GM12864 (cell line): ENCODE measurements at places on chromosomes 12 and 14.
A peak's percentile ranks its signal among the peaks of the same experiment; 100 is the strongest.

DNA sequence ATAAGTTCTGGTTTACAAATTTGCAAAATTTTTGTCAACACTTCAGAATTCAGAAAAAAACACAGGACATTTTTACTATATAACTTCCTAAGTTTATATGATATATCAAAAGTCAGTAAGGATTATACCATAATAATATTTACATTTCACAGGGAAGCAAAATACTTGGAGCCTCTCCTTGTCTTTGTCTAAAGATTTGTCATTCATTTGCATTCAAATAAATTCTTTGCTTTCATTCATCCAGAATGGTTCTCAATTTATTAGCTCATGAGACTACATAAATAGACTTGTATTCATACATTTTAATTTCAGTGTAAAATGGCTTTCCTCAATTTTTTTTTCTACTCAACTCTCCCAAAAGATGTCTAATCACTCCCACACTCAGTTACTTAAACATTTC, 96.4 kb downstream of the SLC38A6 start:
- no peak for DNase-seq

GRCh38 chr12:27142101-27142721, 59.8 kb upstream of the C12orf71 start:
- DNase-seq = no peak

DNA sequence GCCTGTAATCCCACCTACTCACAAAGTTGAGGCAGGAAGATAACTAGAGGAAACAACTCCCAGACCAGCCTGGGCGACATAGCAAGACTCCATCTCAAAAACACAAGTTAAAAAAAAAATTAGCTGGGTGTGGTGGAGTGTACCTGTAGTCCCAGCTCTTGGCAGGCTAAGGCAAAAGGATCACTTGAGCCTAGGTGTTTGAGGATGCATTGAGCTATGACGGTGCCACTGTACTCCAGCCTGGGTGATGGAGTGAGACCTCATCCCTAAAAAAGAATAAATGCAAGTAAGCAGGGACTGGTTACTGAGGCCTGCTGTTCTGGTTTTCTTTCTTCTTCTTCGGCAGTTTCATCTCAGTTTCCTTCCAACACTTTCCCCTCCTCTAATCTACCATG, 7.4 kb downstream of the PTPN21 start:
- no peak for DNase-seq

- DNase-seq = no peak
Observed at GRCh38 chr14:89625731-89626232, 208.7 kb upstream of the FOXN3 start.

- DNase-seq = no peak
Observed at GRCh38 chr12:69608114-69608513, 2.6 kb downstream of the LRRC10 start.

DNA sequence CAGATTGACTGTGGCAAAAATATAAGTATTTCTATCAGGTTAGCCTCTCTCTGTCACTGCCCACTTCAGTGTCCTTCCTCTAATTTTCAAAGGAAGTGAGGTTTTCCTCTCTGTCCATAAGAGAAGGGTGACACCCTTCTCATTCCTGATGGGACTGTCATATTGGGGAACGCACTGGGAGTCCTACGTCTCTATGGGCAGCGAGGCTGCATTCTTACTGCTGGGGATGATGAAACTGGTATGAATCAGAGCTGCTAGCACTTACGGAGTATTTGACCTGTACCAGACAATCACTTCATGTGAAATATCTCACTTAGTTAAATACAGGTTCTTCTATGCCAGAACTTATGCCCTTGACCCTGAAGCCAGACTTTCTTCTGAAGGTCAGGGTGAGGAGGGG, 436.3 kb downstream of the DPF3 start:
- no peak for DNase-seq

DNA sequence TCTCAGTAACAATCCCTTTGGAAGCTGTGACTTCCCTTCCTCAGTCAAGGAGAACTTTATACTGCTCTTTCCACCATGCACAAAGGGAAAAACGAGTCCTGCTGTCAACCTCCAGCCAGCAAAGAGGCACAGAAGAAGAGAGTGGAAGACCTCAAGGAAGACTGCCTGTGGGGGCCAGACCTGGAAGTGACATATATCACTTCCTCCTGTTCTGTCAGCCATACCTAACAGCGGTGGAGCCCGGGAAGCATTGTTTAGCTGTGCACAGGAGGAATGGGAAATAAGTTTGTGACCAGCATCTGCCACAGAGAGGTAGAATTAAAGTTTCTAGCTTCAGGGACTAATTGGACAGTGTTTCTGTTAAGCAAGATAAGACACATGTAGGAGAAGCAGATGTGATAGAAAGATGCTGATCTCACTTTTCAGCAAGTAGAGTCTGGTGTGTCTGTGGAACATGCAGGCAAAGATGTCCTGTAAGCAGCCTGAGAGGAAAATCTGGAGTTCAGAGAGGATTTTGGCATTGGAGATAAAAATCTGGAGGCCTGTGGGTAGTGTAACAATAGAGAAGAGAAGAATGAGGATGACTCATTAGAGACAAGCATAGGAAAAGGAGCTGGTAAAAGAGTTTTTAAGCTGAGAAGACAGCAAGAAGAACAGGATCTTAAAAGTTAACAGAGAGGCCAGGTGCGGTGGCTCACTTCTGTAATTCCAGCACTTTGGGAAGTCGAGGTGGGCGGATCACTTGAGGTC, 141.6 kb upstream of the CPSF6 start:
- DNase-seq = no peak

- DNase-seq = no peak
Observed at GRCh38 chr12:63846238-63846967, 1.9 kb downstream of the SRGAP1 start.

DNA sequence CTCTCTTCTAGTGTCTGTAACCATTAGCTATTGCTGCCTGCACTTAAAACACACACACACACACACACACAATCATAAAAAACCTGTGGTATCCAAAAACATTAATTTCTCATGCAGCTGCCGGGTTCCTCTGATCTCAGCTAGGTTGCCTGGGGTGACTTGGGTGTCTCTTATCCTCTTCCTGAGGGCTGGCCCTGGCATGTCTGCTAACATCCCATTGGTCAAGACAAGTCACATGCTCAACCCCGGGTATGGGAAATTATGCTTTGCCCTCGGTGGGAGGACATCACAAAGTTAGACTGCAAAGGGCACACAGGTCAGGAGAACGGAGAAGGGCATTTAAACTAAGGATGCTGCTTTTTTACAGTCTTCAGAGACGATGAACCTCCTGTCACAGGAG, 55.7 kb downstream of the TRPV4 start:
- DNase-seq = peak; percentile 43

DNA sequence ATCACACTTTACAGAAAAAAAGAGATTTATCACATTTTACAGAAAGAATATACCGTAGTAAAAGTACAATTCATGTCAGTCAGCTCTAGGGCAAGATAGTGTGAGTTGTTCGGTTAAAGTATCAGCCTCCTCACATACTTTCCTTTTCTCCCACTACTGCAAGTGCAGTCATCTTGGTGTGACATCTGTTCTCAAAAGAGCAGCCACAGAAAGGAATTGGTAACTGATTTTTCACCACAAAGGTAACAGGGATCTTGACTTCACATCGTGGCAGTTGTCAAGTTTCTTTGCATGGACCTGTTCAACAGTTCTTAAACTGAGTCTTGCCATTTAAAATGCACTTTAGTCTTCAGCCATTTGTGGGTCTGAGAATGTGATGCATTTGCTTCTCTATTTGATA, 5.0 kb upstream of the E2F7 start:
- DNase-seq = no peak

GRCh38 chr14:37985826-37986470, 221.8 kb upstream of the SSTR1 start:
- DNase-seq = peak; percentile 3

DNA sequence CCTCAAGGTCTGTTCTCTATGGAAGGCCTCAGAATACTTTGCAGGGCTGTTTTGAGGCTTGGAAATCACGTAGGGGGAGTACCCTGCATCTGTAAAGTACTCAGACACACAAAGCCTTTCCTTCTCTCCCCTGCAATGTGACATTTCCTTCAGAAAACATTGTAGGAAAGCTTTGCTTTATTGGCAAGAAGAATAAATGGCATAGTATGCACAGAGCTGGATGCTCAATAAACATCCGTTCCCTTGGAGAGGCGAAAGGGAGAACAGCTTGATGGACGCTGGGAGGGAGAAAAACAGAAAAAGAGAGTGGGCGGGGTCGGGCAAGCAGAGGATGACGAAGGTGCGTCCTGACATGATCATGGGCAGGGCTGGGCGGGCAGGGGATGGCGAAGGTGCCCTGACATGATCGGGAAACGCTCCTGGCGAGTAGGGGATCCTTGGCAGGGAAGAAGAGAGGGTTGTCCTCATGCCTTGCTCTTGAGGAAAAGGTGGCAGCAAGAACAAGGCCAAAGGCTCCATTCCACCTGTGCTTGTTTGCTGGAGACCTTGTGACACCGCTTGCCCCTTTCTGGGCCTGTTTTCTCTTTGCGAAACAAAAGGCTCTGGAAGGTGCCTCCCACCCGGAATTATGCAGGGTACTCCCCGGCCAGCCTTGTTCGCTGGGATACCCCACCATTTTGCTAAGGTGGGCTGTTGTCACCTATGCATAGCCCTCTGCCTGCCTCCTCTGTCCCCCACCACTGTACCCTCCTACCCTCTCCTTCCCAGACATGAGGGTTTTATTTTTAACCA, 21.1 kb downstream of the IRF2BPL start:
- no peak for DNase-seq

GRCh38 chr12:131046813-131047788, 93.4 kb downstream of the ADGRD1 start:
- DNase-seq = no peak

DNA sequence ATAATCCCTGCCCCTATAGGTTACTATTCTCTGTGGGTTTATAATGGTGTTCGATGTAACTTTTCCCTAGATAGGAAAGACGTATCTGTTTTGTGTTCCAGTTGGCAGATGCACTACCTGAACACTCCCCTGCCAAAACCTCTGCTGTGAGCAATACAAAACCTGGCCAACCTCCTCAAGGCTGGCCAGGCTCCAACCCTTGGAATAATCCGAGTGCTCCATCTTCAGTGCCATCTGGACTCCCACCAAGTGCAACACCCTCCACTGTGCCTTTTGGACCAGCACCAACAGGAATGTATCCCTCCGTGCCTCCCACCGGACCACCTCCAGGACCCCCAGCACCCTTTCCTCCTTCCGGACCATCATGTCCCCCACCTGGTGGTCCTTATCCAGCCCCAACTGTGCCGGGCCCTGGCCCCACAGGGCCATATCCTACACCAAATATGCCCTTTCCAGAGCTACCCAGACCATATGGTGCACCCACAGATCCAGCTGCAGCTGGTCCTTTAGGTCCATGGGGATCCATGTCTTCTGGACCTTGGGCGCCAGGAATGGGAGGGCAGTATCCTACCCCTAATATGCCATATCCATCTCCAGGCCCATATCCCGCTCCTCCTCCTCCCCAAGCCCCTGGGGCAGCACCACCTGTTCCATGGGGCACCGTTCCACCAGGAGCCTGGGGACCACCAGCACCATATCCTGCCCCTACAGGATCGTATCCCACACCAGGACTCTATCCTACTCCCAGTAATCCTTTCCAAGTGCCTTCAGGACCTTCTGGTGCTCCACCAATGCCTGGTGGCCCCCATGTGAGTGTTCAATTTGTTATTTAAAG, 11.3 kb downstream of the MAPK1IP1L start:
- no peak for DNase-seq

- no peak for DNase-seq
Observed at GRCh38 chr12:11171969-11172675, 1.1 kb downstream of the SMIM10L1 start.

GRCh38 chr12:9027161-9028059, 38.1 kb downstream of the KLRG1 start:
- DNase-seq = no peak
